ENCODE measurements at places on chromosomes 7 and 10.

DNA sequence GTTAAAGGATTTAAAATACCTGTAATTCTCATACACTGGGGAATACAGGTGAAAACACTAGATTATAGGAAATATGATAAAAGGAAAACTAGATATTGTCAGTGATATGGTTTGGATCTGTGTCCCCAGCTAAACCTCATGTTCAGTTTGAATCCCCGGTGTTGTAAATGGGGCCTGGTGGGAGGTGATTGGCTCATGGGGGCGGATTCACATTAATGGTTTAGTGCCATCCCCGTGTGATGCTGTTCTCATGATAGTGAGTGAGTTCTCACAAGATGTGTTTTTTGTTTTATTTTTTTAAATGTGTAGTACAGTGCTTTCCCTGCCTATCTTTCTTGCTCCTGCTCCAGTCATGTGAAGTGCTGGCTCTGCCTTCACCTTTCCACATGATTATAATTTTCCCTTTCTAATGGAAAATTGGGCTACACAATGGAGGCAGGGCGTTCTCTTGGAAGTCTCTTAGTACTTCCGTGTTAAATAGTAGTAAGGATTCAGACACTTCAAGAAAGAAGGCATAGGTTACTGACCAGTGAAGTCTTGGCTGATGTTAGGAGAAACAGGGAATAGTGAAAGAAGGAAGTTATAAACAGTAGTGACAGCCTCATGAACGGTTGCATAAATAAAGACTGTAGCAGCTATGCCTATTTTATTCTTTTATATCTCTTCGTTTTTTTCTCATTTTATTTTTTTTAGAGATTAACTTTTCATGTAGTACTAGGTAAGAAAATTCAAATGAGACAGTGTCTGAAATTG, 386.4 kb downstream of the SUGCT start:
- DNase-seq: no peak

DNA sequence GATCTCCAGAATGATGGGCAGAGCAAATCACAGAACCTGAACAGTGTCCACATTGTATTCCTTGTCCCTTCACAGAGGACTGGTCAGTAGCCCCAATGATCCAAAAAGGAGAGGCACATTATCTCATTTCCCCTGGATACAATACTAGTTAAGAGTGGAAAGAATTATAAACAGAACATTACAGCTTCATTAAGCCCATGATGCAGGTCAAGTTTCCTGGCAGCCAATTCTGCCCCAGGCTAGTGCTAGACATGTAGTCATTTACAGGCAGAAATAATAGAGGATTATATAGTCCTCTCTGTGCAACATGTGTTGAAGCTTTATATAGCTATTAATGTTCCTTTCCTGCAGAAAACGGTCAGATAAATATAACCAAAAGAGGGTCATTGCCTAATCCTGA, 124.3 kb upstream of the WNT16 start:
- no peak for DNase-seq

GRCh38 chr7:101731502-101732084, 85.8 kb upstream of the CUX1 start:
- DNase-seq: no peak

GRCh38 chr10:70898687-70899086, 10.3 kb upstream of the PCBD1 start:
- no peak for DNase-seq

DNA sequence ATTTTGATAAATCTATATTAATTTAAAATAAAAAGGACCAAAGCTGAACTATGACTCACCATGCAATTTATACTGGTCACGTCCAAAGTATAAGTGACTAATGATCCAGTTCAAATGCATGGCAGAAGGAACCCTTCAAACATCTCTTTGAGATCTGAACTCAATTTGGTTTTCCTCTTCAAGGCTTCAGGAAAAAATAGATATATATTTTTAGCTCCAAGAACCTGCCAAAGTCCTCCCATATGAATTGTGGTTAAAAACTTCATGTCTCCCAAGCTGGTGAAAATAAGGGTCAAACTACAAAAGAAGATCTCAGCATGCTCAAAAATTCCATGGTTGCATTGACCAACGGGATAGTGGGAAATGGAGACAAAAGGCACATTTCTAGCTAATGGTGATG, 34.6 kb upstream of the PDE1C start:
- no peak for DNase-seq

- DNase-seq: no peak
Measured at GRCh38 chr10:86267286-86268195, 99.1 kb downstream of the GRID1 start.

- no peak for DNase-seq
Measured at GRCh38 chr7:120852700-120853099, 5.2 kb downstream of the TSPAN12 start.

DNA sequence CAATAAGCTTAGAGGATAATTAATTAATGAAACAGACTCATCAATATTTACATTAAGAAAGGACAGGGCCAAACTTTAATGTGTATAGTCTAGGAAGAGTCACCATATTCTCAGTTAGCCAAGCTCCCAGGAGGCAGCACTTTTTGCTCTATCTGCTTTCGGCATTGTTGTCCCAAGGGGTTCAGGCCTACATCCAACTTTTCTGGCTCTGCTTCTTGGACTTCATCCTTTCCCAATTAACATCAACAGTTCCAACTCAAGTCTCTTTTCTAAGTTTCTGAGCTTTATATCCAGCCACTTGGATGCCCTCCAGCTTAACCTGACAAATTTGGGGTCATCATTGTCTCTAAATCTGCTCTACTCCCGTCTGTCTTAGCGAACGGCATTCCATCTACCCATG, 42.8 kb downstream of the GLI3 start:
- DNase-seq: no peak

- DNase-seq: no peak
Measured at GRCh38 chr7:155007947-155008346, 5.0 kb upstream of the PAXIP1 start.

GRCh38 chr10:123144697-123145541, 3.0 kb upstream of the HMX2 start:
- no peak for DNase-seq

GRCh38 chr7:155295511-155295910, 2.2 kb upstream of the INSIG1 start:
- no peak for DNase-seq

DNA sequence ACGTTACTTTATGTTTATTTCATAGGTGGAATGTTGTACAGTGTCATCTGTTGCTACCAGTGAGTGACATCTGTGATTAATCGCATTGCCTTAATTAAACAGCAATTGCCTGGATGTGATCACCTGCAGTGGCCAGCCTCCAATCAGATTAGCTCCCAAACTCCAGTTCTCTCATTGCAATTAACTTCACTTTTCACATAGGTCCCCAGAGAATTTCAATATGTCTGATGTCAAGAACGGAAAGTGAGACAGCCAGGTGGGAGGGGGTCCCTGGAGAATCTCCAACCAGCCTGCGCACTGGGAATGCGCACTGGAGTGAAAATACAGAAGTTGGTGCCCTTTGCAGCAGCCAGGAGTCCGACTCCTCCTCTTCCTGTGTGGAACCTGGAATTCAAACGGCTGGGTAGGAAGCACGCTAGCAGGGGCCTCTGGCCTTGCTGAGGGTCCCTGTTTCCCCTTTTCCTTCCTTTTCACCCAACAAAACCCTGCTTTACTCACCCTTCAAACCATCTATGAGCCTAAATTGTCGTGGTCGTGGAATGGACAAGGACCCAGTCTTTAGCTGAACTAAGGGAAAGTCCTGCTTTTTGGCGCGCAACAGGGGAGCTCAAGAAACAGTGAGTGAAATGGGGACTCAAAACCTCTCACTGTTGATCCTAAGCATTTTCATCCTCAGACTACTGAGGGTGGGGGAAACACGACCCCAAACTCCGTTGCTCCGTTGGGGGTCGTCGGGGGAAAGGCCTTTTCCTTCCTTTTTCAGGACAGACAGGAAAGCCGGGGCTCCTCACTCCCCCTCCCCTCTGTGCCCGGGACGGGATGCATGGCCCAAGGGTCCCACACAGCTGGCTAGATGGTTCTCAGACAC, 1355.5 kb upstream of the LRRTM3 start:
- peak; percentile 33 for DNase-seq

DNA sequence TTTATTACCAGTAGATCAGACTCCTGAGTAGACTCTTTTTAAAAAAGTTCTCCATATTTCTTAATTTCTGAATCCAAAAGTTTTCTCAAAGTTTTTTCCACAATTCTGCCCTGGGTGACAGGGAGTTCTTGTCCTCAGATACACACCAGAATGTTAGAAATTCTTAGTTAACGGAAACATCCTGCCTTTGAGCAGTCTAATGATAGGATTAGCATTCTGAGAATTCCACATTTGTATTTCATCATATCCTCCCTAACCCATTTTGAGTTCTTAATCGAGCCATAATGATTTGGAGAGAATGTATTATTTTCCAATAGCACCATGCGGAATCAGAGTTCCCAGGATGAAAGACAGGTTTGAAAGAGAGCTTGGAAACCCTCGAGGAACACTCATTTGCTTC, 28.9 kb upstream of the MRPS33 start:
- no peak for DNase-seq

- DNase-seq: no peak
Measured at GRCh38 chr10:71717551-71717951, 2.0 kb downstream of the C10orf105 start.

GRCh38 chr10:121313119-121313875, 284.9 kb downstream of the FGFR2 start:
- no peak for DNase-seq

- DNase-seq: no peak
Measured at GRCh38 chr10:5552376-5553321, 27.9 kb downstream of the CALML3 start.

DNA sequence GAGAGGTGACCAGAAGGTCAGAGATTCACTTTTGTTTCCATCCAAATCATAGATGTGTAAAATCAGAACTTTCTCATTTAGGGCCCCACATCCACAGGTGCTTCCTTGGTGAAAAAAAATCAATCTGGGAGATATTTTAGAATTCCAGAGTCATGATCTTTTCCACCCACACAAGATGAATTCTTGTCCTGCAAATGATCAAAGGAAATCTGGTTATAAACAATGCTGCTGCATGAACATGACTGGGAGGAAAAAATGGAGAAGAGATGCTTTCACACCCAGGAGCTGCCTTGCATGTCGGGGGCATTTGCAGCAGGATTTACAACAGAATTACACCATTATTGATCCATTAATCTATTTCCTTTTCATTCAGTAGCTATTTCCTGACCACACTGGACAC, 106.5 kb upstream of the TMEM72 start:
- DNase-seq: no peak

DNA sequence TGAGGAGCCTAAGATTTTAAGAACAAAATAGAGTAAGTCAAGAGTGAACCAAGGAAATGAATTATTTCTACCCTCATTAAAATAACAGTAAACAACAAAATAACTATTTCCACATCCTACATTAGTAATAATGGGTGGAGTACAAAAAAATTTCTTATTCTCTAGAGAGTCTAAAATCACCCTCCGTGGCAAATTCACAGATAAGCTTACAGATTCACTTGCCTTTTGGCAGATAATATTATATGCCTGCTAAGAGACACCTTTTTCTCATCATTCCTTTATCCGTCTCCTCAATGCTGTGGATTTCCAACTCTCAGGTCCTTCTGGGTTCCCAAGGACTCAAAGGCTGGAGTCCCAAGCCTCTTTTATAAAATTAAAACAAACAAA, 2.2 kb upstream of the EPC1 start:
- DNase-seq: no peak

- no peak for DNase-seq
Measured at GRCh38 chr10:131920693-131921092, 19.9 kb downstream of the PPP2R2D start.

All from kidney capillary endothelial cell (primary cell).